Stimulated activated CD4-positive, alpha-beta T cell treated with anti-CD3 and anti-CD28 coated beads, Interleukin-1b, Interleukin-23, amount 100 ng/mL, for 4 hours (primary cell): ENCODE measurements at places on chromosomes 7 and 10.

GRCh38 chr10:74223755-74224529 is 72.9 kb downstream of the ADK start:
- DNase-seq, result no peak

- no peak for DNase-seq
Observed at GRCh38 chr7:95749515-95749914, 22.8 kb upstream of the DYNC1I1 start.

DNA sequence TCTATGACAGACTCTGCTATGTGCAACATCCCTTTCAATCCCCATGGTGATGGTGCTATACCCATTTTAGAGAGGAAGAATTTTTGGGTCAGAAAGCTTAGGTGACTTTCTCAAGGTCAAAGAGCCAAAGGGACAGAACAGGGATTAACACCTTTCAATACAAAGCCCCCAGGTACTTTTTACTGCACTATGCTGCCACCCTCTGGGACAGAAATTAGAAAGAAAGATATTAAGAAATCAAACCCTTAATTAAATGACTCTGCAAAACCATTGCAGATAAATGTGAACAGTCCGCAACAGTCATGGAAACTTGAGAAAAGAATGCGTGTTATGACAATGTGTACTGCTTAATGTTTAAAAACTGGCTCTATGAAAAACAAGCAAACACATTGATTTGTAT is 673.7 kb downstream of the MAGI2 start:
- no peak for DNase-seq

- no peak for DNase-seq
Observed at GRCh38 chr7:30178748-30179436, 44.1 kb downstream of the MTURN start.

- DNase-seq, result no peak
Observed at GRCh38 chr10:35336921-35337823, 863 bp downstream of the CCNY start.

DNA sequence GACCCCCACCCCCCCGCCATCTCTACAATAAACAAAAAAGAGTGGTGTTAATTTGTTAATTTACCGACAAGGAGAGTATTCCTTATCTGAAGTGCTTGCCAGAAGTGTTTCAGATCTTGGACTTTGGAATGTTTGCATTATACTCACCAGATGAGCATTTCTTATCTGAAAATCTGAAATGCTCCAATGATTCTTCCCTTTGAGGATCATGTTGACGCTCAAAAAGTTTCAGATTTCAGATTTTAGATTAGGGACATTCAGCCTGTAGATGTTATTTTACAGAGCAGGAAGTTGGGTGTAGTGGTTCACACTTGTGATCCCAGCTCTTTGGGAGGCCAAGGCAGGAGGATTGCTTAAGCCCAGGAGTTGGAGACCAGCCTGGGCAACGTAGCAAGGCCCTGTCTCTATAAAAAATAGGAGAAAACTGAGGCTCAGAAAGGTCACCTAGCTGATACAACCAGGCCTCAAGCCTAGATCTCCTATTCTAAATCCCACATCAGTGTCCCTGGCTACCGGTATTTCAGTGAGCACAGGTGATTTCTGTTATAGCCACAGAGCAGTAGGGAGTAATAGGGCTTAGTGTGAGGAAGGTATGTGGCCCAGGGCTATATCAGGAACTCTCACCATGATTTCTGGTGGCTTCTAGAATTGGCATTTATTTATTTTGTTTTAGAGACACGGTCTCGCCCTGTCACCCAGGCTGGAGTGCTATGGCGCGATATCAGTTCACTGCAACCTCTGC is 35.4 kb downstream of the TMEM120A start:
- no peak for DNase-seq

DNA sequence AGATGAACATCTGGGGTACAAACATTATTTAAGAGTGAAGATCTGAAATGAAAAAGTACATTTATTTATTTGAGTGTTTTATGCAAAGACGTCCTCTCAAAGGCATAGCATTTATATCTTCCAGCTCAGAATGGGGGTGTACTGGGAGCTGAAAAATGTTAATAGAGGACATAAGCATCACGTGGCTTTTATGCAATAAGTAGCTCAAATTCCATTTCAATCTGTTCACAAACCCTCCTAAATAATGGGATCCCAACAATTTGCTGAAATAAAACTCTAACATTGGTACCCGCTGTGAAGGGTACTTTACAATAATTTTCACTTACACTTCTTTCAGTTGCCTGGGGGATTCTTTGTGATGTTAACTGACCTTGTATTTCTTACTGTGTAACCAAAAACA is 172.0 kb downstream of the TAX1BP1 start:
- no peak for DNase-seq

DNA sequence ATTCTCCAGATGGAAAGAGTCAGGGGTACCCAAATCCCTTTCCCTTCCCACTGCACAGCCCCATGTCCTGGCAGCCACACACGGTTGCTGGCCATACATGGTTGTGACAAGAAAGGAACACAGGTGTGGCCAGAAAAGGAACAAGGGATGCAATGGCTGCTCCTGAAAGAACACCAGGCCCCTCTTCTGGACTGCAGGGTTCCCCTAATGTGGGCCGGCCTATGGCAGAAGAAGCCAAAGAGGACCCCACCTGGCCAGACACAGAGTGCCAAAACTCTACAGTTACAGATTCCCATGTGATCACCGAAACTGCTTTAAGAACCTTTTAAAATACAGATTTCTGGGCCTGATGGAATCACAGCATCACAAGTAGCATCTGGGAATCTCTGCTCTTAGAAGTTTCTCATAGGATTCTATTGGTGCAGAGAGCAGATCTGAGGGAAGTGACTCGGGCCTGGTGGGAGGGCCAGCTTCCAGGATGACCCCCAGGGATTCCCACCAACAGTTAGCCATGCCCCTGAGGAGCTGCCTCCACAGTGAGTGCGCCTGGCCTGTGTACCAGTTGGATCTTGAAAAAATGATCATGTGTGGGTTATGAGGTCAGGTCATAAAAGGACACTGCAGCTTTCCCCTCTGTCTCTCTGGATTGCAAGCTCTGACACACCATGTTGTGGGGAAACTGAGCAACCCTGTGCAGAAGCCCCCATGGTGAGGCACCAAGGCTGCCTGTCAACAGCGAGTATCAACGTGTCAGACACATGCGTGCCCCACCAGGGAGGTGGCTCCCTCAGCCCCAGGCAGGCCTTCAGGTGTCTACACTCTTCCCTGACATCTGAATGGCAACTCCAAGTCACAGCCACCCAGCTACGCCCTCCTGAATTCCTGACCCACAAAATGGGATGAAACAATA is 89.6 kb upstream of the LANCL2 start:
- DNase-seq, result no peak

GRCh38 chr10:113499806-113500205 is 53.0 kb upstream of the HABP2 start:
- DNase-seq, result no peak

DNA sequence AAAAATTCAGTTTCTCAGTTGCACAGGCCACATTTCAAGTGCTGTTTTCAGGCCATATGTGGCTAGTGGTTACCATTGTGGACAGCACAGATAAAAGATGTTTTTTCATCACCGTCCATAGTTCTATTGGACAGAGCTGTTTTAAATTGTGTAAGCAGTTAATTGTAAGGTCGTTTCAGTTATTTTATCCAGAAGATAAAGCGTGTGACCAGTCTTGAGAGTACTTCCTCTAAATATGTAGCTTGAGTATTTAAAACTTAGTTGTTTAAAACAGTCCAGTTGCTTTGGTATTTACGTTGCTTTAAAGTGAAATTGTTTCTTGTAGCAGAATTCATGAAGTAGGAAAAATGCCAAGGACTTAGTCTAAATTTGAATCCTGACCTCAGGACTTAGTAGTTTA is 66.9 kb downstream of the ZNRF2 start:
- DNase-seq, result no peak

- DNase-seq, result no peak
Observed at GRCh38 chr10:131890276-131891195, 10.3 kb upstream of the PPP2R2D start.

- no peak for DNase-seq
Observed at GRCh38 chr10:22479419-22479818, 134.1 kb downstream of the SPAG6 start.

DNA sequence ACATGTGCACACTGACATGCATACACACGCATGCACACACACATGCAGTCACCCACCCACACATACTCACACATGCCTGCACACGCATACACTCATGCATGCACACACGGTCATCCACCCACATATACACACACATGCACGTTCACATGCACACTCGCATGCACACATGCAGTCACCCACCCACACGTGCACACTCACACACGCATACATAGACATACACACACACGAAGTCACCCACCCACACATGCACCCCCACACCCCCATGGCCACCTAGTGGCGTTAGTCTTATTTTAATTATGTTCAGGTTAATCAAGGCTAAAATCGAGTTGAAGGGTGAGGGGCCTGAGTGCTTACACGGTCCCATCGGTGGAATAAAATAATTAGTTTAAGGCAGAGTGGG is 96.8 kb downstream of the DNAJB6 start:
- DNase-seq, result no peak

- no peak for DNase-seq
Observed at GRCh38 chr10:6769704-6770417, 189.8 kb upstream of the PRKCQ start.

DNA sequence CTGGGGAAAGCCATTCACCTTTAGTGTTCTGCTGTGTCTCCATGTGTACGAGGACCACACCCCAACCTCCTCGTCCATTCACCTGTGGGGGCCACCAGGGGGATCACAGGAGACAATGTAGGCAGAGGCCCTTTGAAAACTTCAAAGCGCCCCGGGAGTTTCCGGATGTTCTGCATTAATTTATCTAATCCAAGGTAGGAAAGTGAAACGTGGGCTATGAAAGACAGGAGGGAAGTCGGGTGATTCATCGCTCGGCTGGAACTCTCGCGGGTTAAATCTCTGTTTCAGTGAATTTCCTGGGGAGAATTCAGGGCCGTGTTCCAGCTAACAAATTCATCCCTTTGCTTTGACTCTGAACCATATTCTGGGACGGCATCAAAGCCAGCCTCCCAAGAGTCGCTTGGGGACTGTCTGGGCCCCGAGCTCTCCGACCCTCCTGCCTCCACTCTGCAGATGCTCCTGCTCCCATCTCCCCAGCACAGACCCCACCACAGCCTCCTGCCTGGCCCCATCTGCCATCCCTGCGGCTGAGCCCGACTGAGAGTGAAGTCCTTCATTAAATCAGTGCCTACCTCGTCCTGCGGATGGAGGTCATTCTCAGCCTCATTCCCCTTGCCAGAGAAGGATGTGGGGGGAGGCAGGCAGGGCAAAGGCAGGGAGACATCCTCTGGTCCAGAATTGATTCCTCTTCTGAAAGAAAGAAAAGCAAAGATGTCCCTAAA is 114.1 kb upstream of the CARD11 start:
- no peak for DNase-seq

- no peak for DNase-seq
Observed at GRCh38 chr7:22005151-22005550, 59.5 kb upstream of the CDCA7L start.

GRCh38 chr7:100722480-100723212 is 2.4 kb downstream of the EPO start:
- no peak for DNase-seq

DNA sequence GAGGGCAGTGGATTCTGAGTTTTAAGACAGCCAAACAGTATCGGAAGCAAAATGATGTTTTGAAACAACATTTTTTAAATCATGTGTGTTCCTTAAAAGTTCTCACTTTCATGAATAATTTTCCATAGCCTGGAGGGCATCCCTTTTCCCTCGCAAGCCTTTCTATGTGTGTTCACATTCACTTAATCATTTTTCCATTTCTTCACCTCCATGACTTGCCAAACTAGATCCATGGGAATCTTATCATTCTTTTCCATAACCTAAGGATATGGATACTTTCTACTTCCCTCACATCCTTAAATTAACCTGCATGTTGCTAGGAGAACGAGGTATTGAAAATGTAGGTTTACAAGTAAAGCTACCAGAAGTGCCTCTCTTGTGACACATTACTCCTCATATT is 94.2 kb upstream of the NPVF start:
- no peak for DNase-seq

GRCh38 chr7:12485845-12486244 is 82.2 kb upstream of the VWDE start:
- no peak for DNase-seq

DNA sequence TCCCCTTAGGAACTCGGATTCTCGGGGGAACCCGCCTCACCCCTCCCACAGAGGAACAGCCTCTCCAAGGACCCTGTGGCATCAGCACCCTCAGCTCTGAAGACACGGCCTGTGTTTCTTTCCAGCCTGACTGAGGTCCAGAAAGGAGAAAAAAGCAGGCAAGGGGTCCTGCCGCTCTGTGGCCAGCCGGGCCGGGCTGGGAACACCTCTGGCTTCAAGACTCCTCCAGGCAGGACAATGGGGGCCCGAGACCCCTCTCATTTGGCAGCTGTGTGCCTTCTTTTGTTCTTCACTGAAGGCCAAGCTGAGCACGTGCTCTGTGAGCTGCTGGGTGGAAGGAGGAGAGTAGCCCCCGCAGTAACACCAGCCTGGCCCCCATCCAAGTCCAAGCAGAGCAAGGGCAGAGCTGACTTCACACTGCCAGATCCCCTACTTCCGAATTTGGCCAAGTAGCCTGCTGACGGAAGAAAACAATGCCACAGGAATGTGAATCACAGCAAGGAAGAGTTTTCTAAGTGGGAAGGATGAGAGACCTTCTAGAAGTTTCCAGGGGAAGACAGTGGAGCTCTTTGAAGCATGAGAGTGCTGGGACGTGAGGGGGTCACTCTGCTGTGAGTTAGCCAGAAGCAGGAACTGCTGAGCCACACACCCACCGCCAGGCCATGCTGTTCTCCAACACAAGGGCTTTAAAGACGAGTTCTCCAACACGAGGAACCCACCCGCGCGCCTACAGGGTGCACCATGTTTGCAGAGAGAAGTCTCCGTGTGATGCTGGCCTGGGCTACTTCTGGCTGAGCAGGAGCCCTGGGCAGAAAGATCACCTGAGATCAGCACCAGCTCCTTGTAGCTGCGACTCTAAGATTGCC is 3.1 kb downstream of the CNPY1 start:
- DNase-seq, result no peak

- no peak for DNase-seq
Observed at GRCh38 chr10:125557311-125557710, 125.7 kb downstream of the TEX36 start.

DNA sequence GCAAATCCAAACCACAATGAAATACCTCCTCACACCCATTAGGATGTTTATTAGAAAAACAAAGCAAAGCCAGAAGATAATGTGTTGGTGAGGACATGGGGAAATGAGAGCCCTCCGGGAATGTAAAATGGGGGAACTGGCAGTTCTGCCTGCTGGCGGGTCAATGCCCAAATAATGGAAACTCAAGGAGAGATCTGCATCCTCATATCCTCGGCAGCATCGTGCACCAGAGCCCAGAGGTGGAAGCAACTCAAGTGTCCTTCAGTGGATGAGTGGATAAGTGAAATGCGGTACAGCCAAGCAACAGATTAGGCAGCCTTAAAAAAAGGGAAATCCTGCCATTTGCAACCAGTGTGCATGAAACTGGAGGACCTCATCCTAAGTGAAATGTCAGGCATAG is 325.2 kb downstream of the WDR37 start:
- no peak for DNase-seq

GRCh38 chr7:78587443-78588044 is 789.0 kb downstream of the PHTF2 start:
- DNase-seq, result no peak

GRCh38 chr7:30880125-30880720 is 31.4 kb upstream of the AQP1 start:
- no peak for DNase-seq
